NK-92 treated with Interleukin-12 subunit alpha and Interleukin-12 subunit beta, amount 100 ng/mL, for 24 hours (cell line): ENCODE measurements at places on chromosomes 4 and X.
A peak's percentile ranks its signal among the peaks of the same experiment; 100 is the strongest.

GRCh38 chrX:39204945-39205344 lies 403.7 kb downstream of the MID1IP1 start:
- no peak for DNase-seq

- DNase-seq: no peak
These were observed 79.5 kb downstream of the AFF1 start for GRCh38 chr4:87014284-87014782.

DNA sequence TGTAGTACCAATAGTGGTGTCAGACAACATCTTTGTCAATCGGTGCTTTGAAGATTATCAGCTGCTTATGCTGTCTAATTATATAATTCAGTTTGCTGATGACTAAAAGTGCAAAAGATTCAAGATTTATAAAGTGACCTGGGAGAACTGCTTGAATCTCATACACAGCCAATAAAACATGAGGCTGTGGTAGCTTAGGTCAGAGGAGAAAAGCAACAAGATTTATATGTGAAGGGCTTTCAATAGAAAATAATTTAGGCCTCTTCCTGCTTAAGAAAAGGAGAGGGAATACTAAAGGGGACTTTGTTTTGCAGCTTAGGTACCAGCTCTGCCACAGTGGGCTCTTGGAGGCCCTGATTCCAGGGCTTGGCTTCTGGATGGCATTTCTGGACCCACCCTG lies 111.0 kb upstream of the MAD2L1 start:
- no peak for DNase-seq

- no peak for DNase-seq
These were observed 1660.3 kb upstream of the PCDH10 start for GRCh38 chr4:131488772-131489171.

- no peak for DNase-seq
These were observed 146.1 kb upstream of the TBL1X start for GRCh38 chrX:9318766-9319165.

- DNase-seq: no peak
These were observed 159.5 kb upstream of the USP38 start for GRCh38 chr4:143025081-143025704.

DNA sequence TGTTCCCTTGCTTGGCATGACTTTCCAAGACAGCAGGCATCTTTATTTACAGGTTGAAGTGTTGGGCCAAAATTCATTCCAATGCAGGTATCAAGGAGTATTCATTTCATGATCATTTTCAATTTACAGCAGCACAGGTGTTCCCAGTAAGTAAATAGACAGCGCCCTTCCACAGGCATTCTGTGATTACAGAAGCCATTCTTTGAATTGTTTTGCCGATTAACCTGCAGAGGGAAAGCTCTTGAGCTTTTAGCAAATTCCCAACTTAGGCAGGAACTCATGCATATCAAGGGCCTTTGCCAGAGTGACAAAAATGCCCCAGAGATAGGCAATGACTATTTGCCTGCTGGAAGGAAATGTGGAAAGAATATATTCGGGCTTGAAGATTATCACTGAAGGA lies 6.8 kb downstream of the TXK start:
- DNase-seq: no peak

GRCh38 chr4:80079255-80079923 lies 6.4 kb upstream of the ANTXR2 start:
- no peak for DNase-seq

DNA sequence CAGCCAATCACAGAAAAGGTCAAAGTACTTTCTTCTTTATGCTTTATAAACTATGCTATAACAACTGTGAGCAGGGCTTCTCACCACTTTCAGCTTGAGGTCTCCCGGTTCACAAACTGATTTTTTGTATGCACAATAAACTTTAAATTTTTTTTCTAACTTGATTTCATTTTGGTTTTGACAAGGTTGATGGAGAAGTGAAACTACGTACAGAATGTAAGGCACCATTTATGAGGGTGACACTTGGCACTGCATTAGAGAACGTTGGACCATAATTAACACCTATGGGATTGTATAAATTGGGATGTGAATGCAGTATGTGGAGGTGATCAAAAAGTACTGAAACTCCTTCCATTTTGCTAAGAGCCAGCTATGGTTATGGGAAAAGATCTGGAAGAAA lies 857.9 kb upstream of the HTR2C start:
- no peak for DNase-seq

DNA sequence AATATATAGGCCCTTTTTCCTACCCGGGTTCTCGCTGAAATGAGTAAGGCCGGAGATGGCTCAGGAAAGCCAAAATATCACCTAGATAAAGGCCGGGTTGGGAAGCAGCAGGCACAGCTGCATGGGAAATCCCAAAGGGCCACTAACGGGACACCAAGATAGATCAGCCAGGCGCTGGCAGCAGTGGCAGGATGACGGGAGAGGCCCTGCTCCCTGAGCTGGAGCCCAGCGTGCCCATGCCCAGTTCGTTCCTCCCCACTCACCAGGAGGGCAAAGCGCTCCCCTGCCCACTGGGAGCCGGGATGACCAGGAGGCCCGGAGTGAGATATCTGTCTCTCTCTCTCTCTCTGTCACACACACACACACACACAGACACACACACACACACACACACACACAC lies 109.8 kb downstream of the DCTD start:
- DNase-seq: peak; percentile 2

DNA sequence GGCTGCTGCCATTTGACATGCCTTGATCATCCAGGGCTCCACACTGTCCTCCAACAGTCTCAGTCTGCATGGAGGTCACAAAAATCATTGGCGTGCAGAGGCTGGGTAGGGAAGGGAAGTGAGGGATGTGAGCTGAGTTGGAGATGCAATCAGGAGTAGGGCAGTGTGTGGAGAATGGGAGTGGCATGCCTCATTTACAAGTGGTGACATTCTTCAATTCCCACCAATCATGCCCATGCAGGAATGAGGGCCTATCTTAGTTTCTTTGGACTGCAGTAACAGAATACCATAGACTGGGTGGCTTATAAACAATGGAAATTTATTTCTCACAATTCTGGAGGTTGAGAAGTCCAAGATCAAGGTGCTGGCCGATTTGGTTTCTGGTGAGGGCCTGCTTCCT lies 94.9 kb upstream of the PJA1 start:
- DNase-seq: no peak

DNA sequence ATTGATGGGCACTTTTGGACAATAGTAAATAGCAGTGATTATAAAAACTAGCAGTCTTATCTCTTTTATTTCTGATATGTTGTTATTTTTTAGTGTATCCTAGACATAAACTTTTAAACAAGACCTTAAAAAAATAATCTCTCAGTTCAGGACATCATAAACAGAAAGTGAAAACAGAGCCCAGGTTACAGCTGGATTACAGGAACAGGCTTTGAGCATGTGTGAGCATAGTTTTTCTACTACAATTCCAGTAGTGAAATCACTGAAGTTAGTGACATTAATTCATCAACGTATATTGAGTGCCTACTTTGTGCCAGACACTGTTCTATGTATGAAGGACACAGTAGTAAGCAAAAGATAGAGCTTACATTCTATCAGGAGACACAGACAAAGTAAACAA lies 16.9 kb downstream of the TRIM75 start:
- no peak for DNase-seq

- no peak for DNase-seq
These were observed 54.1 kb downstream of the APBB2 start for GRCh38 chr4:41160012-41160789.

DNA sequence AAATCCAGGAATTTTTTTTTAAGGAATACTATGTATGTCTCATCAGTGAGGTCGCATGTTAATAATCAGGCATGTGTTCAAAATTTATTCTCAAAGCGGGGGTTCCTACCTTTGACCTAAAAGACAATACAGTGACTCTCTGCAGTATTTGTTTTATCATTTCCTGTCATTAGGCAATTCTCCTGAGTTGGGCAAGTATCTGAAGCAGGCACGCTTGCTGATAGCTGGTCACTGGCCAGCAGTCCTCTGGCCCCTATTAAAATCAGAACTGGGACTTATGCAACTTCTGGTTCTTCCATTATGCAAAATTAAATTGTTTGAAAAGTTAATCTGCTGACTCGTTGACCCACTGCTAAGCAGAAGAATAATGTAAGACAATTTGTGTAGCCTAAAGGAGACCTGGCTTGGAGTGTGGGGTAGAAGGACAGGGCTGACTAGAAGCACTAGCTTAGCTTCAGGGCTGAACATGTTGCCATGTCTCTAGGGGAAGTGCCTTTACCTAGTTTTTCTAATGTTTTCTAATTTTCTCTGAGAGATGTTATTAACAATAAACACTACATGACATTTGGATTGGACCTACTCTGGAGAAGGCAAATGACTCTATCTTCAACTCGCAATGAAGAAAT lies 36.0 kb upstream of the GABRA2 start:
- DNase-seq: no peak

DNA sequence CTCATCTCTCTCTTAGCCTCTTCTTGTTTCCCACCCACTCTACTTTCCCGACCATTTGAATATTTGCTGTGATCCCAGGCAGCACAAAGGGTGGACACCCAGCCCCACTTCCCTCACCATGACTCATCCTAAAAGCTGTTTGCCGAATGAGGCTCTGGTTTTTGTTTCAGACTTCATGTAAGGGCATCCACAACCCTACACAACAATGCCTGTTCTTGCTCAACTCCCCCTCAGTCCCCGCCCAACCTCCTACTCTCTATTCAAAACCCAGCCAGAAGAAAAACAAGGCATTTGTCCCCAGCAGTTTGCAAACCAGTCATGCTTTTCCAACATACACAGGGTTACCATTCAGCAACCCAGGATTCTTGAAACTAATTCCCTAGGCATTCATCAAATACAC lies 516.5 kb upstream of the CNKSR2 start:
- DNase-seq: no peak

DNA sequence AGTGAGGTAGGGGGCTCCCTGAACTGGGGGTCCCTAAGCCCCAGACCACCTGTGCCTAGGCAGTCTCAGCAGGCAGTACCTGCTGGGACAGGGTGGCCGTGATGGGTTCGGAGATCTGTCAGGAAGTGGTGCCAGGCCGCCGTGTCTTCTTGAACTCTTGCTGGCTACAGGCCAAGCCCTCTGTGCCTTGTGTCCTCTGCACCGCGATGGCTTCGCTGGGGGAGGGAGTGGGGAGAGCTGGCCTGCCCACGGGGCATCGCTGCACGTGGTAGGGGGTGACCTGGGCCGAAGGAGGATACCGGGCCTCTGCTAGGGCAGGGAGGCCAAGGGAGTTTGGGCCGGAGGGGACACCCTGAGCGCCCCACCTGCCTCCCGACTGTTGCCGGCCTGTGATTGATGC lies 96.7 kb upstream of the NKX1-1 start:
- DNase-seq: no peak

DNA sequence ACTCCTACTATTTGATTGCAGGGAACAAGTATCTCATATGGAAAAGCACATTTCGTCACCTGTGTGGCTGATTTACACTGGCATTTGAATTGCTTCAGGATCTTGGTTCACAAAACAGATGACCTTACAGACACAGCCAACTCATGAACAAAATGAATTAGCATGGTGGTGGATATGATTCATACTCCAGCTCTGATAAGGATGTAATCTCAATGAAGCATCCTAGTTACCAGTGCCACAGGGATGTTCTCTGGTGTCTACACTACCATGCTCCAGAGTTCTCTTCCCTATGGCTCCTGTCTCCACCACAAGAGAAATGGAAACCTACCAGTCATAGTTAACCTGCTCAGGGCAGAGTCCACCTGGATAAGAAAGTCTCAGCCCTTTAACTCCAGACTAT lies 40.7 kb downstream of the TEC start:
- no peak for DNase-seq

DNA sequence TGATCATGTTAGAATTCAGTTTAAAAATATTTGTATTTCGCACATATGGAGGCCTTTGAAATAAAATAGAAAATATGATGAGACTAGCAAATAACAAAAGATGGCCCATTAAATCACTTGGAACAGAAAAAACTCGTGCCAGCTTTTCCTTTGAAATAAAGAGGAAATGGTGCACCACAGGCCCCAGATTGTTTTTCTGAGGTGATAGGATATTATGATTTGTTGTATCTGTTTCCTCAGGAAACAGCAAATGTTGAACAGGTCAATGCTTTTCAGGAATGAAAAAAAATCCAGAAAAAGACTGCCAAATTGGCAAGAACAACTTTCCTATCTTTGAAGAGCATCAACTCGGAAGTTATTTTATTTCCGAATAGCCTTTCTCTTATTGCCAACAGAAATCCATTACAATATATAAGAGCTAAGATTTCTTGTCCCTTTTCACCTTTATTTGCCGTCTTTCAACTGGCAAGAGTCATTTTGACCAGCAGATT lies at the start of gene SMR3B:
SMR3B (plus strand) TSS at position 441 of the 491 bp plus-strand sequence. CDS start 1,380 bp downstream, outside the sequence.
- DNase-seq: no peak

DNA sequence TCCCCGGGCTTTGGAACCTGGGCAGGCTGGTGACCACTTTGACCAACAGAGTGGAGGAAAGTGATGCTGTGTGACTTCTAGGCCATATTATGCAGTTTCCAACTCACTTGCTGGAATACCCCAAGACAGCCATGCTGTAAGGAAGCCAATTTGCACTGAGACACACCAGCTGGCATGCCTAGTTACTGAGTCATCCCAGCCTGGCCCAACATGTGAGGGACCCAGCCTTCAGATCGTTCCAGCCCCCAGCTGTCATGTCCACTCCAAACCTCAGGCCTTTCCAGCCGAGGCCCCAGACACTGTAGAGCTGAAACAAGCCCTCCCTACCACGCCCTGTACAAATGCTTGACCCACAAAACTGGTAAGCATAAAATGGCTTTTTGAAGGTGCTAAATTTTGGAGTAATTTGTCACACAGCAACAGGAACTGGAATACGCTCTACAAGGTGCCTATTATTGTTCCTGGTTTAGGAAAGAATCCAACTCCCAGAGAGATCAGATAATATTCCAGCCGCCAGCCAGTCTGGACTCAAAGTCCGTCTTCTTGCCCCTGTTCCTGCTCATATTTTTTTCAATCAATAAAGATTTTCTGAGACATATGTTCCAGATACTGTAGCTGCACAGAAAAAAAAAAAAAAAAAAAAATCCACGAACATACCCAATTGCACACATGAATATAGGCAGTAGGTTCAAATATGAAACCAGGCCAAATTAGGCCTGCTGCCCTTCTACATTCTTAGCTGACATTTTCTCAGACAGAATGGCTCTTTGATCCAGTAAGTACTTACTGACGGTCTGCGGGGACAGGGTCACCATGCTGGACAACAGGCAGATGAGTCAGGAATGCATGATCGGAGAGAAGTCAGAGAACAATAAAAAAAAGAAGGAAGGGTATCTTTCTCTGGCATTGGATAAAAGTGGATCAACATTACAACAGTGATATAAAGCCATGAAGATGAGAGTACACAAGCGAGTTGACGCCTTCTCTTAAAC lies 35.1 kb downstream of the SH3KBP1 start:
- DNase-seq: no peak

- DNase-seq: no peak
These were observed 24.0 kb upstream of the ANK2 start for GRCh38 chr4:113025416-113025815.

- no peak for DNase-seq
These were observed 68.6 kb downstream of the PRSS12 start for GRCh38 chr4:118284169-118284568.

DNA sequence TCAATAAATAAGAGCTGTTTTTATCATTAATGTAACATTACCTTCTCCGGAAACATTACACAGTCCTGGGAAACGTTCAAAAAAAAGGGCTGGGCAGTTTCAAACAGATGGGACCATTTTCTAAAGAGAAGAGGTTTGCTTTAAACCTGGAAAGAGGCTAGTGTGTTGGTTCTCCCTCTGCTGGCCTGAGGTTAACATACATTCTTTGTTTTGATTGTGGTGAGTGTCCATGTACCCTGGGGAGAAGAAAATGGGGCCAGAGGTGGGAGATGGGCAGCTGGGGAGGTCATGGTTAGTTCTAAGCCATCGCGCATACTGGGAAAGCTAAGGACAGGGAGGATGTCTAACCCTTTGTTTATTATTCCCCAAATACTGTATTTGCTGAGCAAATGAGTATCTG lies 194.7 kb downstream of the CPEB2 start:
- no peak for DNase-seq
